ENCODE measurements at places on chromosomes 6 and 20. TPM values are rescaled to one million over a fixed set of nuclear protein-coding genes. Genes with fewer than 3 reads are reported as not detected.

TMEM74B gene
- 0.42 TPM for total RNA-seq

GRCh38 chr6:3512832-3513231 lies 56.0 kb upstream of the SLC22A23 start:
- DNase-seq, result no peak

SMIM13 gene
- 9.5 TPM for total RNA-seq

- no peak for DNase-seq
Observed at GRCh38 chr6:73391675-73392074, 3.0 kb upstream of the DDX43 start.

- no peak for DNase-seq
Observed at GRCh38 chr6:134034961-134035822, 17.2 kb downstream of the SLC2A12 start.

DNA sequence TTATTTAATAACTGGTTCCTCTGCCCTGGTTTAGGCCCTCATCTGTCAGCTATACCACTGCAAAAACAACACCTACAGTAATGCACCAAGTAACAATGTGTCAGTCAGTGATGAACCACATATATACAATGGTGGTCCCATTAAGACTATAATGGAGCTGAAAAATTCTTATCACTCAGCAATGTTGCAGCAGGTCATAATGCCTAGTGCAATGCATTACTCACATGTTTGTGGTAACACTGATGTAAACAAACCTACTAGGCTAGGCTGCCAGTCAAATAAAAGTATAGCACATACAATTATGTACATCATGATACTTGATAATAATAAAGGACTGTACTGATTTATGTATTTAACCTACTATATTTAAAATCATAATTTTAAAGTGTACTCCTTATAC lies 31.3 kb downstream of the RARS2 start:
- no peak for DNase-seq

DNA sequence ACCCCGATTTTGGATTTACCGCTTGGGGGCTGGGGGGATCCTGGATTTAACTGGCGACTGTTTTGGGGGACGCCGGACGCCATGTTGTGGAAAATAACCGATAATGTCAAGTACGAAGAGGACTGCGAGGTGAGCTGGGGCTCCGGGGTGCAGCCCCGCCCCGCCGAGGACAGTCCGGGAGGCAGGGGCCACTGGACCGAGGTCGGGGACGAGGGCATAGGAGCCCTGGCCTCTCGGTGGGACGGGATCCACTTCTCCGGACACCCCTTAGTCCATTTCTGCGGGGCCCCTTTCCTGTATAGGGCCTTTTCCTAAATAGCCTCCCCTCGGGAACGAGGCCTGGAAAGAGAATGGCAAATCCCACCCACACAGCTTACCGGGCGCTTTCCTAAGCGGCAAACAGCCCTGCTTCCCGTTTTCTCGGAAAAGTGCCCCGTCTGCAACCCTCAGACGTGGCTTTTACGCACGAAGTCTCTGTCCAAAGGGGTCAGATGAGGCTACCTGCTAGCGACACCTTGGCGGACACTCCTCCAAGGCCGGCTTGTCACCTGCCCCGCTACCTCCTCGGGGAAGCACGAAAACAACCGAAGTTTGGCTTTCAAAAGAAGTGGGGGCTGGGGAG lies 469 bp downstream of the TFAP2C start:
- DNase-seq, result no peak

DNA sequence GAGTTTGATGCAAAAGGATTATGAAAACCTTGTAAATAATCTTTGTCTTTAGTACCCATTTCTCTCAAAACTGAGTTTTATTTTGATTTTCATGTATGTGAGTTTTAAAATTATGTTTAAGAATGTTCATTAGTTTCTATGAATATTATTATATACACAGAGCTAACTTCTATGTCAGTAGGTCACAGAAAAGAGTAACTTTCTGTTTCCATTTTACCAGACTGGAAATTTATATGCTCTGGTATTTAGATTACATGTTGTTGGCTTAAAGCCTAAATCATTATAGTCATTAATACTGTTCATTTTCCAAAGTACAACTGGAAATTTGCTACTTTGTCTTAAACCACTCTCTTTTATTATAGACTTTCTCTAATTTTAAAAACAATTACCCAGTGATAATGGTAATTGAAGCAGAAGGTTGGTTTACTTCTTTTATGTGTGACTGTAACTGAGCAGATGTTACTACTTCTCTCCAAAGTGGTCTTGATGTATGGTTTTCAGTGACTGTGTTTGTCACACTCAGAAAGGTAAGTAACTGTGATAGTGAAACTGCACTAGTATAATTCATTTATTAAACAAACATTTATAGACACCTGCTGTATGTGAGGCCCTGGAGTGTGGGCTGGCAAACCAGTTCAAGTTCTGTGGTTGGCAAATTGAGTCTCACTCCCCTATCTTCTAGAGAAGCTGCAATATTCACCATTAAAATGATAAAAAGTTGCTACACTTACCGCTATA lies 13.2 kb downstream of the CRYBG1 start:
- DNase-seq, result no peak

DNA sequence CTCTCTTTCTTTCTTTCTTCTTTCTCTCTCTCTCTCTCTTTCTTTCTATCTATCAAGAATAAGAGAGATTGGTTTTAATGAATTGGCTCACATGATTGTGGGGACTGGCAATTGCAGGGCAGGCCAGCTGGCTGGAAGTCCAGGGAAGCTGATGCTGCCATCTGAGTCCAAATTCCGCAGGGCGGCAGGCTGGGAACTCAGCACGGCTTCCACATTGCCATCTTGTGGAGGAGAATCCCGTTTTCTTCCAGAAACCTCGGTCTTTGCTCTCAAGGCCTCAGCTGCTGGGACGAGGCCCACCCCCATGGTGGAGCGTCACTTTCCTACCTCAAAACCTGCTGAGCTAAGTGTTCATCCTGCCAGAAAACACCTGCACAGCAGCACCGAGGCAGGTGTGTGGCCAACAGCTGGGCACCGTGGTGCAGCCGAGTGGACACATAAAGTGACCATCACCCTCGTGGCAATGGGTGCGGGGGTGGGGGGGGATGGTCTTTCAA lies 58.8 kb upstream of the SLCO4A1 start:
- DNase-seq, result no peak

TCP11 gene
- total RNA-seq, result not detected

DNA sequence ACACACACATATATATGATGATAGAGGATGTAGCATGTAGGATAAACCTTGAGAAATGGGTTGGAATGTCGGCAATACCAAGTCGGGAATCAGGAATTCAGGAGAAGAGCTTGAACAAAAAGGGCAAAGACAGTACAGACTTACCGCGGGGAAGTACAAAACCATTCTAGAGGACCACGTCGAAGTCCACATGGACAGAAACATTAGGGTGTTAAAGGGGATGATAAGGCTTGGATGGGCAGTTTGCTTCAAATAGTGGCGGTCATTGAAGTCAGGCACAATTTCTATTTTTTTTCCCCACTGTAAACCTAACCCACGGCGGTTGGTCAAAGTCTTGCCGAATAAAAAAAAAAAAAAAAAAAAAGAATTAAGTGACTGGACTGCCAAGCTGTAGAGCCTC lies 766 bp upstream of the NUS1 start:
- DNase-seq, result no peak

DNA sequence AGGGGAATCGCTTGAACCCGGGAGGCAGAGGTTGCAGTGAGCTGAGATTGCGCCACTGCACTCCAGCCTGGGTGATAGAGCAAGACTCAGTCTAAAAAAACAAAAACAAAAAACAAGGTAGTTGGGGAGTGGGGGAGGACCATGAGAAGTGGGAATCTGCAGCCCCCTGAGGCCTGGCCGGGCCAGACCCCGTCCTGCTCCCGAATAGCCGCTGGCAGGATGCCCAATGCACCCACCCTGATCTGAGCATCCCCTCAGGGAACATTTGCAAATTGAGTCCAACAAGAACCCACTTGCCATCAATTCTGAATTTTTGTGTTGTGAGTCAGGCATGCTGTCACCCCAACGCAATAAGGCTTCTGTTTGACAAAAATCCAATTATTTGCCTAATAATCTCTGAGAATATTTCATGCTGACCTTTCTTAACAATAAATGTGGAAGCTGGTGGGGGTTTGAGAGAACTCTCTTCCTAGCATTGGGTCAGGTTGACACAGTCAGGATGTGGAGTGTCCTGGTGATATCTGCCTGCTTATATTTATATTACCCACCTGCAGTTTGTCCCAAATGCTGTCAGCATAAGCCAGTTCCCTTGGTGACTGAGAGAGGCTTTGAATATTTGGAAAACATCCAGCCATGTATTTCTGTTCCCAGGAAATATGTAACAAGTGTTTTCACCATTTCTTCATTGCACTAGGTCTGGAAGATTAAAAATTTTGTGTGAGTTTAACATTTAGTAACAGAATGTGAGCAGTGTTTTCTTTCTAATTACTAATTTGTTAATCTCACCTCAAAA lies 28.4 kb upstream of the FRMD1 start:
- no peak for DNase-seq

GRCh38 chr6:165762876-165763275 lies 99.8 kb upstream of the PDE10A start:
- DNase-seq, result no peak

GRCh38 chr20:26218301-26218700 lies 521.6 kb upstream of the ZNF337 start:
- DNase-seq, result no peak

DNA sequence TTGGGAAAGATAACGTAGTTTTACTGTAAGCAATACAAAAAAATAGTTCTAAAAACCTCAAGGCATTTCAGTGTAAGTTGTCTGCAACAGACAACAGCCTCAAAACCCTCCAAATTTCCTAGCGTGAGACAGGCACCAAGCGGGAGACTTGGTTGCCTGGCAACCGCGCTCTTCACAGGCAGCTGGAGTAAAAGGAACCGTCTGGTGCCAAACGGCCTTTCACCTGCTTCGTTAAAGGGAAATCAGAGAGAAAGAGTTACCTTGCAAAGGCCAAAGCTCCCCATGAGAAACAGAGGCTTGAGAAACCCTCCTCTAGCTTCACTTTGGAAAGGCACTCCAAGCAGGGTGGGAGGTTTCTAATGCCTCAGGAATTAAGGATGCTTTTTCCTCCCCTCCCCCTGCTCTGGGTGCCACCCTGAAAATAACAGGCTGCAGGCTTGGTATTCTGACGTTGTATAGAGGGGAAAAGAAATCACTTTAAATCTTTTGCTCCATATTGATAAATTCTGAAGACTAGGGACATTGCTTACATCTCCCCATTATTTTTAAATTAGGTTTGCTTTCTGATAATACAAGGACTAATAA lies 129.7 kb upstream of the UFL1 start:
- no peak for DNase-seq

SGK2 gene
- 14.0 TPM for total RNA-seq

DNA sequence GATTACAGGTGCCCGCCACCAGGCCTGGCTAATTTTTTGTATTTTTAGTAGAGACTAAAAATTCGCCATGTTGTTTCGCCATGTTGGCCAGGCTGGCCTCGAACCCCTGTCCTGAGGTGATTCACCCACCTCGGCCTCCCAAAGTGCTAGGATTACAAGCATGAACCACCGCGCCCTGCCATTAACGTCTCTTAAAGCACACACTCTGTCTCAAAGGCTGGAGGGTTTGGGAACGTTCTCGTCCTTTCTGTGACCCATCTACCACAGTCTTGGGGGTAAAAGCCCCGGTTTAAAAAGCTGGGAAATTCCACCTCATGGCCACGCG lies 57.8 kb upstream of the ARID1B start:
- no peak for DNase-seq

CHRNA4 gene
- total RNA-seq, result not detected

GTSF1L gene
- not detected for total RNA-seq

RCAN2 gene
- 6.7 TPM for total RNA-seq

DNA sequence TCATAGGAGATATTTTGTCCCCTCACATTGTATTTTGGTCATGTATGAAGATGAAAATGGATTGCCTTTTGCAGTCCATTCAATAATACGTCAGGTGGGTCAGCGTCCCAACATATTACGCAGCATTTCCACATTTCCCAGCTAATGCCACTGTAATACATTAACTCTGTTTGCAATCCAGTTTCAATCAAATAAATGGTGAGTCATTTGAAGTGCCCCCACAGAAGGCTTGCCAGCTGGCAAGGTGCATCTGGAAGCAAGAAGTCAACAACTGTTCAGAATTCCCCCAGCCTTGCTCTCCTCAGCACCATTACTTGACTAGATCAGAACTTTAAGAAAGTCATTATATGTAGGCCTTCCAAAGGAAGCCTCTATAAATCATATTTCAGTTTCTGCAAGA lies 50.4 kb downstream of the PHACTR1 start:
- DNase-seq, result no peak

DNA sequence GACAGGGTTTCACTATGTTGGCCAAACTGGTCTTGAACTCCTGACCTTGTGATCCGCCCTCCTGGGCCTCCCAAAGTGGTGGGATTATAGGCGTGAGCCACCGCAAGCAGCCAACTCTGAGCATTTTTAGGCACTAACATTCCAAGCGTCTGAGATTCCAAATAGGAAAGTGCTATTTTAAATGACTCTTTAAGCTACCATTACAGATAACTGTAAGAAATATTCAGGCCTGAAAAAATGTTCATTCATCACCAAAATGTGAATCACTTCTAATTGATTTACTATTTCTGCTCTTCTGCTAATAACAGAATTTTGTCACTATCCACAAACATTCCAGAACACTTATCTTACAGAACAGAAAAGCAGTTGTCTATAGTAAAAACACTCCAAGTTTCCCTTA lies 106.5 kb downstream of the BACH2 start:
- no peak for DNase-seq

DNA sequence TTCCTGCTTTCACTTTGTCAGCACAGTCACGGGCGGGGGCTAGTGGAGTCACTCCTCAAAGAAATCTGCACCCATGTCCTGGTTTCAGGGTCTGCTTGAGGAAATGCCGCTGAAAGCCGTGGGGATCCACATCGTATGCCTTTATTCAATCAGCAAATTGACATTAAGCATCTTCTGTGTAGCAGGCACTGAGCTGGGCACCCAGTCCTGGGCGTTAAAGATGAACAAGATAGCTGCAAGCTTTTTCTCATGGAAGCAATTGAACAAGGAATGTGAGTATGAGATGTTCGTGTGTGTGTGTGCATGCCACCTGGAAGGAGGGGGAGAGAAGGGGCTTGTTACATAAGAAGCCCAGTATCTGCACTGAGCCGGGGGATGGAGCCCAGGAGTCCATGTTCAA lies 243.9 kb downstream of the SMOC2 start:
- DNase-seq, result no peak

DNA sequence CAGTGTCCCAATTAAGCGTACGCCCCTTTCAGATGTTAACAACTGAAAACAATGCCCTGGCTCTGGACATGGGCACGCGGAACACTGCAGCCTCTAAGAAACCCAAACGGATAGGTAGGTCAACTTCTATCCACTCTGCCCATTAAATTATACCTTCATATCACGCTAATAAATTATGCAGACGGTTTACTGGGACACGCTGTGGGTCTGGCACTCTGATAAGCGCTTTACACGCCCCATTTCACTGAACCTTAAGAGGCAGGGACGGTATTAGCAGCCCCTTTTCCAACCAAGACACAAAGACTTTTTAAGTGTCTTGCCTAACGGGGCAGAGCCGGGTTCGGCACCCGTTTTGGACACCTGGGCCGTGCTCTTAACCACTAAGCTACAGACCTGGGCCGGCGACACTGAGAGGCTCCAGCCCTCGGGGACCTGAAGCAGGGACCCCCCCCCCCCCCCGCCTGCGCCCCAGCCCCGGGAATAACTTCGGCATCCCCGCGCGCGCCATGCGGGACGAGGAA lies 744 bp downstream of the STAU1 start:
- DNase-seq, result no peak

PACRG gene
- not detected for total RNA-seq
